ENCODE measurements at places on chromosomes 3 and 15.

- DNase-seq = no peak
Measured at GRCh38 chr3:113194823-113195401, 16.4 kb upstream of the BOC start.

DNA sequence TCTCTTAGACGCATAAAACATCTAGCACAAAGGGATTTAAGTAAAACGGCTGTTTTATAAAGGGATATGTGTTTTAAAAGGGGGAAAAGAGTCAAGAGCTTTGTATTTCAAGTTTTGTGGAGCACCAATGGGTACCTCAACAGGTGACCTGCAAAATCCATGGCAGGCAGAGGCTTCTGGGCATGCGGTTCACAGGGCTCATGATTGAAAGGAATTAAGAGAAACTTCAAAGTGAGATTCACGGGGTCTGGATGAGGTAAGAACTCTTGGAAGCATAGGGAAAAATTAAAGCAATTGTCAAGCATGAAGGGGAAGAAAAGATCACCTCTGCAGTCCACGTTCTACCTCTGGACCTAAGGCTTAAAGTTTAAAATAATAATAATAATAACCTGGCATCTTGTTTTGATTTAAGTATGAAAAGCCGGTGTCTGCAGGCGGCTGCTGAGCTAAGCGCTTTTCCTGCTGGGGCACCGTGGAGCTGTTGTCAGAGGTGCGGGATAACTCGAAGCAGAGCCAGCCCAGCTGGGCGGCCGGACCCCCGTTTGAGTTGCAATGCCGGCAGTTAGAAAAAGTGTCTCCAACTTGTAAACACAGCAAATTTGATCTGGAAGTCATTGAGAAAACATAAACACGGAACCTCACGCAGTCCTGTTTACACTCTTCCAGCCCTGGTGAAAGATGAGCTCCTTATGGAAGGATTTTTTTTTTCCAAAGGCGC lies 40.5 kb downstream of the HES1 start:
- no peak for DNase-seq

DNA sequence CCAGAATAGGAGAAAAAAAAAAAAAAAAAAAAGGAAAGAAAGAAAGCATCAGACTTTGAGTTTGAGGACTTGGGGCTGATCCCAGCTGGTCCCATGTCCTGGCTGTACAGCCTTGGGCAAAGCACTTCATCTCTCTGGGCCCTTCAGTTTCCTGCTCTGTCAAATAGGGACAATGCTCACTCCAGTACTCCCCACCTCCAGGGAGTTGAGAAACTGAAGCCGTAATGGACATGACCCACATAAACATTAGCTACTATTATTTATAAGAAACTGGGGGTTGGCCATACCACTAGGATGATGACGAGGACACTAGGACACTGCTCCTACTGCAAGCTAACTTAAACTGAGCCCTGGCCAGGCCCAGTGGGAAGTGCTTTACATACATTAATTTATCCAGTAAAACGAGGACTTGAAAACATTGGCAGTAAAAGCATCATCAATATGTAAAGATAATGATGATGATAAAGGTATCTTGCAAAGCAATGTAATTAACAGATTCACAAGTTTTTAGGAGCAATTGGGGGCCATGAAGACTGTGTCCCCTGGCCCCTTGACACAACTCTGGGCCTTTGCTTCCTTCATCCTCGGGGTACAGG lies 22.9 kb upstream of the SMAD6 start:
- no peak for DNase-seq

DNA sequence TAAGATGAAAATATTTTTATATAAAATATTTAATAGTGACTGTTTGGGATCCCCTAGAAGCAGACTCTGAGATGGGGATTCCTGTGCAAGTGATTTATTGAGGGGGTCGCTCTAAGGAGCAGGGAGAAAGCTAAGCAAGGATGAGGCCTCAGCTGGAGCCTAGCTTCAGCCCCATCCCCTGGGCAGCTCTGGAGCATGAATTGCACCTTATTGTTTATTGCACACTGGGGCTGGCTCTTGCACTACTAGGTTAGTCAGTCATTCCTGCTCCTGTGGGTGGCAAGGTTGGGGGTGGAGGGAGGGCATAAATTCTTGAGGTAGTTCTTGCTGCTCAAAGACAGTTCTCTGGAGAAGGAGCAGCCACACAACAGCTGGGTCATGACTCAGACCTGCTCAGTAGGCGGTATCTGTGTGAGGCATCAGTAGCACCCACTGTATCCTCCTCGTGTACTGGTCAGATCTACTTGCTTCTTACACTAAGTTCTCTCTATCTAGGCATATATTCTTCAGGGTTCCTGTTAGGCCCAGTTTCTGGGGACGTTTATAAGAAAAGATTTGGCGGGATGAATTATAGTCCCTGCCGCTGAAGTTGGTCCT lies 27.2 kb upstream of the TNFSF10 start:
- DNase-seq = peak; percentile 82

DNA sequence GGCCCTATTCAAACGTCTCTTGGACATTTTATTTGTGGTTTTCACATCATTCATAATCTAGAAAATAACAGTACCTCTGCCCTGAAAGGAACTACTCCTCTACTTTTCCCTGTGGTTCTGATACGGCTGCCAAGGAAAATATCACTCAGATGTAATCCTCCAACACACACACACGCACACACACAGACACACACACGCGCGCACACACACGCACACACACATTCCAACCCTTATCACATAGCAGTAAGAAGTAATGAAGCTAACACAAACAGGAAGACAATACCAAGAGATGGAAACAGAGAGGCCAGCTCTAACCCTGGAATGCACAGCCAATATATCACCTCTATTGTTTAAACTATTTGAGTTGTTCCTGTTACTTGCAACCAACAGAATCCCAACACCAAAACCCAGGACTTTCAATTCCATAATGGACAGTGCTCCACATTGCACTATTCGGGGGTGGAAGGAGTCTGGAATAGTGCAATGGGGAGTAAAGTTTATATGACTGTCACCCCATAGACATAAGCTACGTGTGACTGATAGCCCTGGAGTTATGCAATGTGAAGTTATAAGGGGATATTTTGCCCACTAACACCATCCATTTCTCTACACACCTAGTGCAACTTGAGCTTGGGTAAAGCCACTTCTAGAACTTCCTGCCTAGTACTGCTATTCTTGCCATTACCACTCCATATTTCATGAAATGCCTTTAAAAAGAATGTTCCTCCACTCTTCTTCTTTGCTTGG lies 71.3 kb upstream of the FNDC3B start:
- DNase-seq = no peak

DNA sequence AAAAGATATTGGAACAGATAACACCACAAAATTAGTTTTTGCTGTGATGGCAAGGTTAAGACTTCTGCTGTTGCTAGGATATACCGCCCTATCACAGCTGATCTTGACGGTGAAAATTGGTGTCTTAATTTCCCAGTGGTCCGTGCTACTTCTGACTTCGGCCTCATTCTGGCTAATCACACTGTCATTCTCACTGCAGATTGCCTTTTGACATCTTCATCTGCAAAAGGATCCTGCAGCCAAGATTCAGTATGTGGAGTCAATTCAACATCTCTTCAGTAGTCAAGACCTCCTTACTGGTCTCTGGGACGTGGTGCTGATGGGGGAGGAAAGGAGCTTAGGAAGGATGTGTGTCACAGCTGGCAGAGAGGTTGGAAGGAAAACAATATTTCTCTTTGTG lies 438.6 kb downstream of the WDR72 start:
- no peak for DNase-seq

DNA sequence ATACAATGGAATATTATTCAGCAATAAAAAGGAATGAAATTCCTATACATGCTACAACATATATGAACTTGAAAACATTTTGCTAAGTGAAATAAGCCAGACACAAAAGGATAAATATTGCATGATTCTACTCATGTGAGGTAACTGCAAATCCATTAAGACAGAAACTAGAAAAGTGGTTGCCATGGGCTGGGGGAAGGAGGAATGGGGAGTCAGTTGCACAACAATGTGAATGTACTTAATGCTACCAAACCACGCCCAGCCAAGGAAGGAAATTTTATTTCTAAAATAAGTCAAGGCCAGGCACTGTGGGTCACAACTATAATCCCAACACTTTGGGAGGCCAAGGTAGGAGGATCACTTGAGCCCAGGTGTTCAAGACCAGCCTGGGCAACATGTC lies 9.8 kb upstream of the GMPPB start:
- no peak for DNase-seq

DNA sequence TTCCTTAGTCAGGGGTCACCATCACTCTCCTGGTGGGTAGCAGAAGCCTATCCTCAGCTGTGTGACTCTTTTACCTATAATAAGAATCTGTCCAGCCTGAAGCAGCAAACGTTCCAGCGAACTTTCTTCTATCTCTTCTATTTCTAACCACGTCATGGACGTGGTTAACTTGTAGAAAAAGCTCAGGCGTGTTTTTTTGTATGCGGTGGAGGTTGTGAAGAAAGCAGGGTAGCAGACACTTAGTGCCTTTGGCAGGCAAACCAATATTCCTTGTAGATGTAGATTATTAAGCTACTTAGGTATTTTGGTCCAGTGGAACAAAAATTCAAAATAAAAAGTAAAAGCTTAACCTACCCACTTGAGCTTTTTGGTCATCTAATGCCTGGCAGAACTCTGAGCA lies 31.8 kb upstream of the GPR171 start:
- no peak for DNase-seq

DNA sequence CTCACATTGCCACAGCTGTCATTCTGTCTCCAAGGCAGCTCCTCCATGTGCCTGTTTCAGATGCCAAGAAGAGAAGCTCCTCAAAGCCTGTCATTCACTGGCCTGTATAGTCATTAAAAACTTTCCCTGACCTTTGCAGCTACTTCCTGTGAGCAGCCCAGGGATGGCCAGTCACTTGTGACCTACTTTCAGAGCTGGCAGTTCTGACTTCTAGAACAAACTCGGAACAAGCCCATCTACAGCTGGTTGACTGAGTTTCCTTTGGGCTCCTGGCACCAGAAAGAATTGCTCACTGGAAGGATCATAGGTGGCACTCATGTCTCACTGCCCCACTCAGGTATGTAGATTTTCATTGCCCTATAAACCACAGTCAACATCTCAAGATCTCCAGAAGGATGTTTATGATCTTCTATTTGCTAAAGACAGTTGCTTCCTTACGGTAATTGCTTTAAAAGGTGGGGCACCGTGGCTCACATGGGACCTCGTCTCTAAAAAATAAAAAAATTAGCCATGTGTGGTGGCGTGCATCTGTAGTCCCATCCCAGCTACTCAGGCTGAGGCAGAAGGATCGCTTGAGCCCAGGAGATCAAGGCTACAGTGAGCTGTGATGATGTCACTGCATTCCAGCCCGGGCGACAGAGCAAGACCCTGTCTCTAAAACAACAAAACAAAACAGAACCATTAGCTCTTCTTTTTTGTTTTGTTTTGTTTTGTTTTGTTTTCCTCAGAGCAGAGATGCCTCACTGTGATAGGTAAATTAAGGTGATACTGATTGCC lies 11.2 kb upstream of the ATP13A3 start:
- no peak for DNase-seq

GRCh38 chr3:14558029-14558428 lies 17.9 kb upstream of the GRIP2 start:
- DNase-seq = no peak

DNA sequence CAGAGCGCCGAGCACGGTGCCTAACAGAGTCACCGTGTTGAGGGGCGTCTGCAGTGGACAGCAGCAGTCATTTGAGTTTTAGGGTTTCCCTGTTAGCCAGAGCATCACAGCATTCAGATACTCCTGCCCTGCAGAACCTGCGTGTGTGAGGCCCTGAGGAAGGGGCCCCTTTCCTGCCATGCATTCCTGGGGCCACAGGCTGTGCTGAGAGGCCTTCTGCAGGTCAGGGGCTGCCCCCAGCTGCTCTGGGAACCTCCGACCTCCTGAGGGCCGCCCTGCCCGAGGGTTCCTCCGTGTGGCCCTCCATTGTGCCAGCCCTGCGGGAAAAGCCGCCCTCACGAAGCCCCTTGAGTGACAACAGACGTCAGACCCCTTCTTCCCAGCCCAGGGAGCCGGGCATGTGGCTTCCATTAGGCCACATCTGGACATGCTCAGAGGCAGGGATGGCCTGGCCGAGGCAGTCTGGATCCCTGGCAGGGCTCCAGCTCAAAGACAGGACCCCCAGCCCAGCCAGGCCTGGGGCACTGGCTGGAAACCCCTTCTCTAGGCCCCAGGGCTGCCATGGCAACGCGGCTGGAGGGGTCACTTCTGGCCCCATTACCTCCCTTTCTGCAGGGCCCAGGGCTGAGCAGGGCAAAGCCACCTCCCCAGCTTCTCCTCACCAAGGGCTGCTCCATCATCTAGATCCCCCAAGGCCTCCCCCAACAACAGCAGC lies 25.3 kb downstream of the FBLN2 start:
- no peak for DNase-seq

DNA sequence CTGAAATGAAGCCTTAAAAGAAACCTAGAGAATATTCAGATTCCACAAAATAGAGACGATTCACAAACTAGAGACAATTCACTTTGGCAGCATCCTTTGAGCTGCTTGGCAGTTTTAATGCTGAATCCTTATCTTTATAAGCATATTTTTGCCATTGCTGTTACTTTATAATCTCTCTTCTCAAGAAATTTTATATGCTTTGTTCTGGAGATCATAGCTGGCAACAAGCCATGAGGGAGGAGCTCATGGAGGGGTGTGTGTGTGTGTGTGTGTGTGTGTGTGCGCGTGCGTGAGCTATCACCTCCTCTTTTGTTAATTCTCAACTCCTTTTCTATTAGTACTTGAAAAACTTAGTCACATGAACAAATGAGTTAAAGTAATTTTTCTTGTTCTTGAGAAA lies 495.0 kb upstream of the RGMA start:
- DNase-seq = no peak

GRCh38 chr3:185950728-185951127 lies 12.9 kb upstream of the TRA2B start:
- DNase-seq = no peak
